ENCODE measurements at places on chromosomes 1 and 21.

DNA sequence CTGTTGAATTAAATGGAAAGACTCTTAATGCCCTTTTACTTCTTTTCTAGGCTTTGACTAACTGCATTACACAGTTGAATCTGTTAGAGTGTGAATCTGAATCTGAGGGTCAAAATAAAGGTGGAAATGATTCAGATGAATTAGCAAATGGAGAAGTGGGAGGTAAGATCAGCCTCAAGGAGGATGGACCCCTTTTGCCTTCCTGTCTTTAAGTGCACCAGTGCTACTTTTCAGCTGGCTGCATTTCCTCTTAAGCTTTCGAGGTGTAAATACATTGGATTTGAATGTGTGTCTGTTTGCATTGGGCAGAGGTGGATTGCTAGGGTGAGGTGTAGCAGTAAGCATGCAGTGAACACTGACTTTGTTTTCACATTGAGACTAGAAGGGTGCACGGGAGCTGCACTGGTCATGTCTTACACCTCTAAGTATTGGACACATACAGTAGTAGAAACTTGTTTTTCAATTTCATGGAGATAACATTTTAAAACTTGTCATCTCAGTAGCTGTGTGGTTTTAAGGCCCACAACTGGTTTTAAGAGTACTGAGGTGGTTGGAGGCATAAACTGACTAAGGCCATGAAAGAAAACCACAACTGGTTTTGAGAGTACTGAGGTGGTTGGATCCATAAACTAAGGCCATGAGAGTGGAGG, 35.4 kb downstream of the MIA3 start:
- no peak for DNase-seq

GRCh38 chr1:40064797-40065499, 24.4 kb downstream of the CAP1 start:
- DNase-seq = peak; percentile 72

- DNase-seq = no peak
These were observed 9.5 kb downstream of the TINAGL1 start for GRCh38 chr1:31585736-31586365.

DNA sequence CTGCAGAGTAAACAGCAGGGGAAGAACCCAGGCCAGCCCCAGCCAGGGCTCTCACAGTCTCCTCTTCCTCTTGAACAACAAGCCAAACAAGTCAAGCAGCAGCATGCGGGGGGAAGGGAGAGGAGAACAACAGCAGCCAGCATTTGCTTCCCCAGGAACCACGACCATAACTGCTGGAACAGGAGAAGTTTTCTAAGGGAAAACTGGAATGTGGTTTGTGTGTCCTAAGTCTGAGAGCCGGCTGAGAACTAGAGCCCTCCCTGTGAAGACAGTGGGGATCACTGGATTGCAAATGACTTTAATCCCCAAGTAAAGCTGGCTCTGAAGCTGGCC, 48.2 kb downstream of the COQ8A start:
- no peak for DNase-seq

DNA sequence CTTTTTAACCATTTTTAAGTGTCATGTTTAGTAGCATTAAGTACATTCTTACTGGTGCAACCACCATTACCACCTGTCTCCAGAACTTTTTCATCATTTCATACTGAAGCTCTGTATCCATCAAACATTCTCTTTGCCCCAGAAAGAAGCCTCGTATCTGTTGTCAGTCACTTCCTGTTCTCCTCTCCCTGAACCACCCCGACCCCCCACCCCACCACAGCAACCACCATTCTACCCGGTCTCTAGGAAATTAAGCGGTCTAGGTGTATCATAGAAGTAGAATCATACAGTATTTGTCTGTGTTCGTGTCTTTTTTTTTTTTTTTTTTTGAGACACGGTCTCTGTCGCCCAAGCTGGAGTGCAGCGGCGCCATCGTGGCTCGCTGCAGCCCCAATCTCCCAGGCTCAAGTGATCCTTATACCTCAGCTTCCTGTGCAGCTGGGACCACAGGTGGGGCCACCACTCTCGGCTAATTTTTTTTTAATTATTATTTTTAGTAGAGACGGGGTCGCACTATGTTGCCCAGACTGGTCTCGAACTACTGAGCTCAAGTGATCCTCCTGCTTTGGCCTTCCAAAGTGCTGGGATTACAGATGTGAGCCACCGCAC, 23.7 kb upstream of the EPHA8 start:
- DNase-seq = no peak

DNA sequence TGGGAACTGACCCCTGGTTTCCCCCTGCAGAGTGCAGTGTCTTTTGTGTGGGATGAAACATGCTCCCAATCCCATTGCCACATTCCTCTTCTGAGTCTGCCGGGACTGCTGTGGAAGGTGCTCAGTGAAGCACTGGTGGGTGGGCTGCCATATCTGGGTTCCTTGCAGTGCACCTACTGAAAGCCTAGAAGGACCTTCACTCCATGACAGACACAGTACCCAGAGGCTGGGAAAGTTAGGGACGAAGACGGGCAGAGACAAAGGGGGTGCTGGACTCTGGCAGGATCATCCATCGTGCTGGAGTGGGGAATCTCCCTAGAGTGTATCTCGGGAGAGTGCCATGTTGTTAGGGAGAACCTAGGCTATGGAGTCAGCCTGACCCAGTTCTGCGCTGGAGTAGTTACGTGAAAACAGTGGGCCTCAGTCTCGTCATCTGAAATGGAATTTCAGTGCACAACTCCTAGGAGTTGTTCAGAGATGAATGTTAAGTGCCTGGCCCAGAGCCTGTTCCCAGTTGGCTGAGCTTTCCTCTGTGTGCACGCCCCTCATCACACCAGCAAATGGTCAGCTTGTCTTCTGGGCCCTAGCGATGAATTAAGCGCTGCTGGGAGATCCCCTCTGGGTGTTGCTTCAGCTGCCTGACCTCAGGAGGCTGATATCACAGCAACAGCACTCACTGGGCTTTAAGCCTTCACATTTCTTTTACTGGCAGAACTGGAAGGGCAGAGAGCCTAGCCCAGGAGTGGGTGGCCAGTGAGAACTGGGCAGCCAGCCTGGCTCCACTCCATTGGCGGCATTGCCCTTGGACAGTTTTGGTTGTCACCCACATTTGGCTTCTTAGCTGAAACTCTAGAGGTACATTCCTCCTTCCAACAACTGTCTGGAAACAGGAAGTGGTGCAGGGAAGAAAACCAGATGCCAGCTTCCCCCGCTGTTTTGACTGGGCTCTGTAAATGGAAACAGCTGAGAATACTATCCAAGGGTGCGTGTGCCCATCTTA, 479.8 kb upstream of the VAMP3 start:
- no peak for DNase-seq

Measured in suppressor macrophage treated with lipopolysaccharide for 4 hours (primary cell).